ENCODE measurements at places on chromosomes 2 and 18.
A peak's percentile ranks its signal among the peaks of the same experiment; 100 is the strongest.

DNA sequence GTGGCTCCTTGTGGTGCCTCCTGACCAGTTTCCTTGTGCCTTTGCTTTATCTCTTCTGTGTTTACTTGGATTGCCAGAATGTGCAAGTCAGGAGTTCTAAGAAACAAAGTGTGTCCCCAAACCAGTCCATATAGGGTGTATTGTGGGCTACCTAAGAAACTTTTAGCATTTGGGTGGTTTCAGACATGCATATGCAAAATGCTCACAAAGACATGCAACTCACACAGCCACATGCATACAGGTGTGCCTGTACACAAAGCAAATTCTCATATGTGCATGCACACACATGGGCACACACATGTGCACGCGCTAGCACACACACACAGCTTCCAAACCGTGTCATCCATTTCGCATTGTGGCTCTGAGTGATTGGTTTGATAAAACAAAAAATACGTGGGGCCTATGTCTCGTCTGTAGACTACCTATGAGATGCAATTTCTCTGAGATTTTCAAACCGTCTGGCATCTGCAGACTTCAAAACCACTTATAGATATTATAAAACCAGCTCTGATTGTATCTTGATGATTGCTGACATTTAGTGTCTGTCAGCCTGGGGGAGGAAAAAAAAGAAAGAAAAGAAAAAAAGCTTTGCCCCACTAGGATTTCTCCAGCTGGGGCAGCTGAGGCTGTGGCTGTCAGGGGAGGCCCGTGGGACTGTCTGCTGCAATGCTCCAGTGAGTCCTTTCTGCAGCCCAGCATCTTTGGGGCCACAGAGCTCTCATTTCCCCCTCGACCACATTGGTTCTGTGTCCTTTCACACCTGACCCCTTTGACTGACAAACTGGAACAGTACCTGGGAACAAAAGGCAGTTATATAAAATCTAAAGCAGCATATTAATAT is 556.1 kb downstream of the CMPK2 start:
- no peak for DNase-seq

DNA sequence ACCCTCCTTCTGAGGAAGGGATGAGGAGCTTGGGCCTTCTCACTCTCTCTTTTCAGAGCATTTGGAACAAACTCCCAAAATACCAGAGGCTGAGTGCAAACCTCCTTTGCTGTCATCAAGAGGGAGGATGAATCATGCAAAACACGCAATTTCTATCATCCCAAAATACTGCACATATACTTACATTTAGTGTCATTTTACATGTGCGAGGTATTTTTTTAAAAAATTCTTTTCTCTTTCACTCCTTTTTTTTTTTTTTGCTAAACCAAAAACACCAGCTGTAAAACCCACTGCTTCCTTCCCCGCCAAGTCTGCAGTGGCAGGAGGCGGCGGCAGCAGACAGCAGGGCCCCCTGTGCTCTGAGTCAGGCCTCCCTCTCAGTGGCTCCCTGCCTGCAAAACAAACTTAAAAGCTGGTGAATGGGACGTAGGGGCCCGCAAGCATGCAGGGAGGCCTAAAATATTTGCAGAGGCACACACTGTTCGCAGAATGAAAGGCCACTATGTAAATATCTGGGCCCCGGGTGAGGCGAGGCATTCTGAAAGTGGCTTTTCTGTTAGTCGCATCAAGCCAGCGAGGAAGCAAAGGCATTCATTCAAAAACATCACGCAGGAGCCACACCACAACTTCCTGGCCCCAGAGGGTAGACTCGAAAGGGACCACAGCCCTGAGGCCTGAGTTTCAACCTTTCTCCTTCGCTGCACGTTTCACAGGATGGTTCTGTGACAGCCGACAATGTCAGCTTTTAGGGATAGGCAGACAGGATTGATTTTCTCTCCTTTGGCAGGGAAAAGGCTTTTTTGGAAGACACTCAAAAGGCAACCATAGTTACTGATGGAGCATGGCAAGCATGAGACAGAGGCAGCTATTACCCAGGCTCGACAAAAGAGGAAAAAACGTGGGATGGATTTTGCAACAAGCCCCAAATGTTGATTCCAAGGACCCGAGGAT is 73.4 kb downstream of the ACTR2 start:
- DNase-seq: peak; percentile 54

GRCh38 chr2:218019411-218020060 is 16.7 kb upstream of the TNS1 start:
- no peak for DNase-seq

DNA sequence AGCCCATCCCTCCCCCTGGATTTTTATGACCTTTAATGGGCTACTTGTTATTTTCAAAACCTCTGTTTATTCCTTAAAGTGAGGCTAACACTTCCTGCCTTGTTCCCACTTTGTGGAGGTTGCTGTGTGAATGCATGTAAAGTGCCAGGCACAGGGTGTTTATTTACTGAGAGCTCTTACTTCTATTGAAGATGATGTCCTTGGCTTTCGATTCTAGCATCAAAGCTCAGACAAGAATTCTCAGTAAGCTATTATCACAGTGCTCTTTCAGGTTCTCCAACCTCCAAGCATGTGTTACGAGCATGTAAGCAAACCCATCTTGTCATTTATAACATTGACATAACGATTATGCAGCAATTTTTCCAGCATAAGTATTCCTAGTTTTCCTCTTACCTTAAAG is 44.2 kb downstream of the DPYSL5 start:
- no peak for DNase-seq

GRCh38 chr2:14761118-14761517 is 128.6 kb downstream of the LRATD1 start:
- DNase-seq: no peak

DNA sequence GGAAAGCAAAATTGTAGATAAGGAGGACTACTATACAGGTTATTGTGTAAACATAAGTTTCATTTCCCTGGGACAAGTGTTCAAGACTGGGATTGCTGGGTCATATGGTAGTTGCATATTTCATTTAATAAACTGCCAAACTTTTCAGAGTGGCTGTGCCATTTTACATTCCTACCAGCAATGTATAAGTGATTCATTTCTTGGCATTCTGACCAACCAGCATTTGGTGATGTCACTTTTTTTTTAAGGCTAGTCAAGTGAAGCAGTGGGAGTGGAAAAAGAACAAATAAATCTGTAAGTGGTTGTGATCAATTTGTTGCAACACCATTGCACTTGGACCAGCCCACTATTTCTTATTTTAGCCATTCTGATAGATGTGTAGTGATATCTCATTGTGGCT is 5.2 kb upstream of the CHCHD5 start:
- DNase-seq: no peak
